ENCODE measurements at places on chromosomes 2 and 18.

DNA sequence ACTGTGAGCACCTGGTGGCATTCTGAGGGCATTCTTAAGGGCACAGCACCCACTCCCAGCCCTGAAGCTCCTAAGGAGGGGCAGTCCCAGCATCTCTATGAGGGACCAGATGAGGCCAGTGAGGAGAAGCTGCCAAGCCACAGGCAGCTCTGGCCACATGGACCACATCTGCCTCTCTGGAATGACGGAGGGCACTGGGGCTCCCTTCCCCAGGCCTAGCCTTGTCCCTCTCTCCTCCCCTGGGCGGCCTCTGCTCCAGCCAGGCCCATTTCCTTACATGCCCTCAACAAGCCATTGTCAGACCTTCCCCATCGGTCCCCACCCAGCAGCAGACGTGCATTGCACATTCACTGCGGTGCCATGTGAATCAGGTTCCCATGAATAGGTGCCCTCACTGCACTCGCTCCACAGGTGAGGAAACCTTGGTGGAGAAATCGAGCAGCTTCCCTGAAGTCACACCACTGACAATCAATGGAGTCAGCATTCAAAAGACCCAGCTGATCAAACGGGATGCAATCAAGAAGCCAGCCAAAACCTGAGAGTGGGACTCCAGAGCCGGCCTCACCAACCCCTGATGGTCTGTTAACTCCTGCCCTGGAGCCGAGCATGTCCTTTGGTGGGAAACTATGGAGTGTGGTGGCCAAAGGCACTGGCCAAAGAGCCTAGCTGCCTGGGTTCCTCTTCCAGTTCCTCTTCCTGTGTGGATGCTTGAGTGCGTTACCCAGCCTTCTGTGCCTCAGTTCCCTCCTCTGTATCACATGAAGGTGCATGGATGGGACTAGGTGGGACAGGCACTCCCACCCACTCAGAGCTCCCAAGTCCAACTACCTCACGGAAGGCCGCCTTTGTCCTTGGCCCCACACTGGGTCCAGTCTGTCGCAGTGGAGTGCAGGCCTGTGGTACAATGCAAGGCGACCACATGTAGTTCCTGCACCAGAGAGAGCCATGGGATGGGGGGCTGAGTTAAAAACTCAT, 147.3 kb downstream of the ZFP36L2 start:
- no peak for DNase-seq

DNA sequence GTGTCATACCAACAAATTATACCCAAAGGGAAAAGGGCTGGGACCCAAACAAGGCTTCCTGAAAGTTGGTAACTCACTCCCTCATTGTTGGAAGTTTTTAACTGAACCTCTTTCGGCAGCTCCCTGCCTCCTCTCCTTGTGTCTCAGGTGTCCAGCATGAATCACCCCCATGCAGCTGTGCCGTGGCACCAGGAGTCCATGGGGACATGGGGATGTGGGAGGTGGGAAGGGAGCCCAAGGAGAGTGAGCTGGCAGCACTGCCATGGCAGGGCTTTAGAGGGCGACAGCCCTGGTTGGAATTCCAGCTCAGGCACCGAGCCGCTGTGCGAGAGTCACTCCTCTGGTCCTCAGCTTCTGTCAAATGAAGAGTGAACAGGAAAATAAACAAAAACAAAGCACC, 12.5 kb upstream of the GYPC start:
- no peak for DNase-seq

DNA sequence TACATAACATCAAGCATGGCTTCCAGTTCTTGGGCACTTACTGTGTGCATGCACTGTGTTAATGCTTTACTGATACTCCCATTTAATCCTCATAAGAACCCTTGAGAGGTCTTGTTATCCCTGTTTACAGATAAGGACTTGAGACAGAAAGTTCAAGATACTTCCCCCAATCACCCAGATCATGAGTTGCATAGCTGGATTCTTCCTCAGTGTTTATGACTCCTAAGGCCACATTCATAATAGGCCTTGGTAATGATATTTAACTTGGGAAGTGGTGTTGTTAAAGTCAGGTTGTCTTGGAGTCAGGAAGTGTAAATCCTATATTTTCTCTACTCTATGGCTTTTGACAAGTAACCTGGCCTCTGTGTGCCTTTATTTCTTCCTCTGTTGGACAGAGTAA, 22.7 kb downstream of the NOSTRIN start:
- DNase-seq, result no peak

DNA sequence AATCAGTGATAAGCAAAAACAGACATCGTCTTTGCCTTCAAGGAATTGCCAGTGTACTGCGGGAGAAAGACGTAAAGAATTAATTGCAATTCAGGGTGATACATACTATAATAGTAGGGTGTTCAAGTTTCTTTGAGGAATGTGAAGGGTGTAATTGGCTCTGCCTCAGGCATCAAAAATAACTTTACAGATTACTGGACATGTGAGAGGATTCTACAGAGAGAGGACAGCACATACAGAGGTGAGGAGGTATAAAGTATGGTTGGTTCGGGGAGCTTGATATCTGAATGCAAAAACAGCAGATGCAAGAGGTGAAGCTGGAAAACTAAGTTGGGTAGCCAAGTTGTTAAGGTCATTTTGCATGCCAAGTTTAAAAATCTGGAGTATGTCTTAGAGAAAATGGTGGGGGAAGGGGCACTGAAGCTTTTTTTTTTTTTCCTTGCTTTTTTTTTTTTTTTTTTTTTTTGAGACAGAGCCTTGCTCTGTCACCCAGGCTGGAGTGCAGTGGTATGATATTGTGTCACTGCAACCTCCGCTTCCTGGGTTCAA, 227.5 kb upstream of the FOSL2 start:
- DNase-seq, result no peak

DNA sequence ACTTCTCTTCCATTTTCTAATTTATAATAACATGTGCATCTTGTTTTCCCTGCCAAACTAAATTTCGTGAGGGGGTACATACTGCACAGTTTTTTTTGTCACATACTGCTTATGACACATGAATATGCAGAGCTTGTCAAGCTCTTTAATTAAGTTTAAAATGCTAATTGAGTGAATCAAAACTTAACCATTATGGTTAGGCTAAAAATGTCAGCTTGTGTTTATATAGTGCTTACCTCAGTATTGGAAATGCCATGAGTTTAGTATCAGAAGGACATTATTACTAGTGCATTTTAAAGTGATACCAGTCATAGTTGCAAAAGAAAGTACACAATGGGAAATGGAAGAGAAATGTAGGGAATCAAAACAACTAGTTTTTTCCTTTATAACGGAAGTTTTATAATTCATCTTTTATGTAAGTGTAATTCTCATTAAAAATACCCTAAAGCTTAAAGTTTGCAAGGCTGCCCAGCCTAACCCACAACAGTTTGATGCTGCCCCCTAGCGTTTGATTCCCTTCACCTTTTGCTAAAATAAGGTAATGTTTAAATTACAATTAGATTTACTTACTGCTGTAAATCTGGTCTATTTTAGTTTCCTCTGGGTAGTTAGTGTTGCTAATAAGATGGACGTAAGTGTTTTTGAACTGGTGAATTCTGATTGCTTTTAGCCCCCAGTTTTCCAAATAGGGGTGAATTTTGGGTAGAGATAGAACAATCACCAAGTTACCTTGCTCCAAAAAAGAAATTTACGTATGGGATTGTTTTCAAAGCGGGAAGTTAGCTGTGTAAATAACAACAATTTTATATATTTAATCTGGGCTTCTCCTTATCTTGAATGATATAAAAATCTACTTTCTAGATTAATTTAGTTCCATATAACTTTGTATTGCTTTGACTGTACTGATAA, 3.2 kb downstream of the SLC39A10 start:
- DNase-seq, result peak; percentile 79

- DNase-seq, result no peak
These were observed 33.7 kb upstream of the C18orf32 start for GRCh38 chr18:49520661-49521145.

DNA sequence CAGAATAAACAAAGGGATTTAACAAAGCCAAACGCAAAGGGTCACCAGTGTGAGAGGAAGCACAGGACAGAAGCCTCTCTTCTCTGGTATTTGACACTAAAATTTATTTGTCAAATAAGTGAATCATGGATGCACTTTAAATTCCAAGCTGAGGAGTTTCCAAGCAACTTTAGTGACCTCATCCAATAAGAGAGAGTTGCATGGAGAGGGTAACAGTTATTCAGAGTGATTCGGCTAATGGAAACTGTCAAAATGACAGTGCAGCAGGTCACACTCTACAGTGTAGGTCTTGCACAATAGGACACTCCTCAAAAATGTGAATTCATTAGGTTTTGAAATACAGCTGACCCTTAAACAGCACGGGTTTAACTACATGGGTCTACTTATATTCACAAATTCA, 103.9 kb upstream of the ACVR1C start:
- no peak for DNase-seq

DNA sequence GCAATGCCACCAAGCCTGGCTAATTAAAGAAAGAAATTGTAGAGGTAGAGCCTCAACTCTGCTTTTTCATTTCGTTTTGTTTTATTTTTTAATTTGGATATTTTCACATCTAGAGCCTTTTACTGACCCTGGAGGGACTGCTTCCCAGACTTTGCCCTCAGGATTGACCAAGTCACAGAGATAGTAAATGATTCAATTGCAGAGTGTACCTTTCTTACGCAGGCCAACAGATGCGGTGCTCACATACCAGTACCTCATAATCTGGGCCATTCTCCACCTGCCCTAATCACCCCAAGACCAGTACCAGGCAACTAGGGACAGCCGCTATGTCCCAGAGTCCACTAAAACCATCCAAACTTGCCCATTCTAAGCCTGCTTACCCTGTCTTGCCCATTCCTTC, 110.8 kb downstream of the DDX1 start:
- DNase-seq, result no peak

- no peak for DNase-seq
These were observed 183.7 kb upstream of the LHCGR start for GRCh38 chr2:48939232-48939631.

DNA sequence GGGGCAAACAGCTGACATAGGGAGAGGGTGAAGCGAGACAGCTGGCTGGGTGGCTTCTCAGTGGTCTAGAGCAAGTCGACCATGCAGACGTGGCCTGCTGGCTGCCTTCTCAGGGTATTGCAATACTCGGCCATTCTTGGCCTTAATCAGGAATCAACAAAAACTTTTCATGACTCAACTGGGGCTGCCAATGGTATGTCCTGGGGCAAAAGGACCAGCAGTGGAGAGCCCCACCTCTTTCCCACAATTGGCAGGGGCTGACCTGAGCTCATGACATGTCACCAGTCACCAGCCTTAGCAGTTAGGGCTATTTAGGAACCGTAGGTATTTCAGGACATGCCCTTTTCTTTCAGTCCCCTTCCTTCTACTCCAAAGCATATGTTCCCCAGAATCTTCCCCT, 19.1 kb downstream of the PLA2R1 start:
- no peak for DNase-seq

DNA sequence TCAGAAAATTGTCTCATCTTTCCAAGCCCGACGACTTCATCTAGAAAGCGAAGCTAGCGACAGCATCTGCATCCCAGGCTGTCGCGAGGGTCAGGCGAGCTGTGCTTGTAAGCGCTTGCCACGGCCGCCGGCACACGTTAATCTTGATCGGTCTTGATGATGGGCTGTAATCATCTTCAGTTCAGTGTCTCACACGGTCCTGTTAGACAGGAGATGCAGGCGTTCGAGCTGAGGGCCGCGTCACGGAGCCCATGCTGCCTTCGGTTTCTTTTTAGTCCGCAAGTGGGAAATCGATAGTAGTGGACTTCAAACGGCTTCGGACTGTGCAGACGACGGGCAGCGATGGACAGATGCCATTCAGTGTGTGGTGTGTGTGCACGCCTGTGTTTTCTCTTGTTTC, 43.6 kb downstream of the ADI1 start:
- no peak for DNase-seq

DNA sequence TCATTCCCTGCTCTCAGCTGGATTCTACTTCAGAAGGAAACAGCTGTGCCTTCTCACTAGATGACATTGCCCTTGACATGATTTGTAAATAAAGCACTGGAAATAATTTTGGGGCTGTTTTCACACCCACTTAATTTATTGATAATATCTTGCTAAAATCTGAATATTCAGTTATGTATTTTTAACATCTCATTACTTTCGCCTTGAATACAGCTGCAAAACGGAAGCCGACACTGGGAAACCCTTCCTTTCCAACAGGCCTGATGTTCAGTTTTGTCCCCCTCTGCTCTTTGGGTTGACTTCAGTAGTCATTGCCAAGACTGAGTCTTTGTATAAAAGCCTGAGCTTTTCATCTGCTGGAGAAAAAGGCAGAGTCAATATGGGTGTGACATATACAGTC, 82.7 kb downstream of the DOCK10 start:
- no peak for DNase-seq

- DNase-seq, result no peak
These were observed 43.7 kb upstream of the COX7A2L start for GRCh38 chr2:42404676-42405075.

DNA sequence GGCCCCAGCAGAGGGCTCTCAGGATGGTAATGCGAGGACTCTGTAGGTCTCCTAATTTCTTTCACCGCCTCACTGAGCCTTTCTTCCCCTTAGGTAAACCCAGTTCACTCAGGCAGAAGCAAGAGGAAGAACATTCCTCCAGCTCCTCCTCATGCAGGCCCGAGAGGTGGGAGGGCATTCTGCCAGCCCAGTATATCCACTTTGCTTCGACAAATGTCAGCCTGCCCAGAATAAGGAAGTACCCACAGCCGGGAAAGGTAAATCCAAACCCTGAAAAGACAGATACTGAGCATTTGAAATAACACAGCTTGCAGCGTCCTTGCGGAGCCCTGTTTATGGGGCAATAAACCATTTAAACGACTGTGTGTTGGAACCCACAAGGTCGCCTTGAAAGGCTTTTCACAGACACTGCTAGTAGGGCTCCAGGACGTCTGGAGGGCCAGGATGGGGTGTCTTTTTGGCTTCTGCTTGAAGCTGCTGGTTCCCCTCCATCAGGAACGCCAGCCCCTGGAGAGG, 63.0 kb upstream of the STPG4 start:
- no peak for DNase-seq

GRCh38 chr2:226898897-226899296, 63.0 kb downstream of the RHBDD1 start:
- no peak for DNase-seq

DNA sequence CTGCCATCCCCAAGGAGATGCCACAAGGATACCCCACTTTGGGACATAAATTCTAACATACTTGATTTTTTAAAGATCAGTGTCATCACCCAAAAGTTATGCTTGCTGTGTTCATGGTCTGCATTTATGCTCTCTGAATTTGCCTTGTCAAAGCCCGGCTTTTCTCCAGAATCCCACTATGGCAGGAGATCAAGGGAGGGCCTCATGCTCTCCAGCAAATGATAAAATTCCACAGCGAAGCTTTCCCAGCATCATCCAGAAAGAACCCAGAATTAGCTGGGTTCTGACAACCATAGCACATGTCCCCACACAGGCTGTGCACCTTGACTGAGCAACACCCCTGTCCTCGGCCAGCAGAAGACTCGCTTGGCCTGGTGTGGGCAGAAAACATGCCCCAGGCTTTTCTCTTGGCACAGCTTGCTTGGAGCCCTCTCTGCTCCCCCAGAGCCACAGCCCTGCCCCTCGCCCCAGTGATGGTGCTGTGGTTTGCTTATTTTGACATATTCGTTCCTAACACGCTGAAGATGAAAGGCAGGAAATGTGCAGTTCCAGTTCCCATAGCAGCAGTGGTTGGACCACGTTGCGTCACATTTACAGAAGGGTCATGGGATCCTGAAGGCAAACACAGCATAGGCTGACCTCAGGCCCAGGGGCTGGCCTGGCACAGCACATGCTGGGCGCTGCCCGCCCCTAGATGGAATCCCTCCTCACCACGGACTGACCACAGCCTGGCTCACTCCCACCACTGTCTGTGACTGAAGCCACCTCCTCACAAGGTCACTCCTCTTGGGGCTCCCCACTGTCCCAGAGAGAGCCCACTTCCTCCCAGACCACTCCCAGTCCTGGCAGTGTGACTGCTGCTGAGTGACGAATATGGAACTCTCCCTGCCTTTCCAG, 14.1 kb upstream of the CHRNA1 start:
- no peak for DNase-seq
